ENCODE measurements at places on chromosomes 12 and 14.

DNA sequence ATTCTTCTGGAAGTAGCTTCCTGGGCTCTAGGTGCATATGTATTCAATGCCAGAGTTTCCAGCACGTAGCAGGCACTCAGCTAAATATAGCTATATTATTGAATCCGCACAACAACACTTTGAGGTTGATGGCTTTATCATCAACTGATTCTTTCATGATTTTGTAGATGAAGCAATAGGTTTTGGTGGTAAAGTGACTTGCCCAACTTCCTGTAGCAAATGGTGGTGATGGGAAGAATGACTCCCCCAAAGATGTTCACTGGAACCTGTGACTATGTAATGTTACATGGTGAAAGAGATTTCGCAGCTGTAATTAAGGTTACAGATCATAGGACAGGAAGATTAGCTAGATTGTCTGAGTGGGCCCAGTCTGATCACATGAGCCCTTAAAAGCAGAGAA, 3.2 kb downstream of the TDRD9 start:
- no peak for DNase-seq

GRCh38 chr12:132066345-132066685, 77.8 kb downstream of the DDX51 start:
- no peak for DNase-seq

- DNase-seq = no peak
Observed at GRCh38 chr14:99382781-99383471, 97.7 kb downstream of the SETD3 start.

- no peak for DNase-seq
Observed at GRCh38 chr14:79351011-79351410, 860.3 kb downstream of the DIO2 start.

DNA sequence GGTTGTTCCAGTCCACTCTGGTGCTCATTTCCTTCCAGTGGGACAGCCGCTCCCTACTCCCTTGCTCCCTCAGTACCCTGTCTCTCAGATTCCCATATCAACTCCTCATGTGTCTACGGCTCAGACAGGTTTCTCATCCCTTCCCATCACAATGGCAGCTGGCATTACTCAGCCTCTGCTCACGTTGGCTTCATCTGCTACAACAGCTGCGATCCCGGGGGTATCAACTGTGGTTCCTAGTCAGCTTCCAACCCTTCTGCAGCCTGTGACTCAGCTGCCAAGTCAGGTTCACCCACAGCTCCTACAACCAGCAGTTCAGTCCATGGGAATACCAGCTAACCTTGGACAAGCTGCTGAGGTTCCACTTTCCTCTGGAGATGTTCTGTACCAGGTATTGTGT, 69.9 kb downstream of the RAD52 start:
- DNase-seq = no peak

- no peak for DNase-seq
Observed at GRCh38 chr12:110403976-110404682, 621 bp upstream of the ANAPC7 start.

GRCh38 chr14:65772921-65773574, 360.5 kb downstream of the FUT8 start:
- DNase-seq = no peak

DNA sequence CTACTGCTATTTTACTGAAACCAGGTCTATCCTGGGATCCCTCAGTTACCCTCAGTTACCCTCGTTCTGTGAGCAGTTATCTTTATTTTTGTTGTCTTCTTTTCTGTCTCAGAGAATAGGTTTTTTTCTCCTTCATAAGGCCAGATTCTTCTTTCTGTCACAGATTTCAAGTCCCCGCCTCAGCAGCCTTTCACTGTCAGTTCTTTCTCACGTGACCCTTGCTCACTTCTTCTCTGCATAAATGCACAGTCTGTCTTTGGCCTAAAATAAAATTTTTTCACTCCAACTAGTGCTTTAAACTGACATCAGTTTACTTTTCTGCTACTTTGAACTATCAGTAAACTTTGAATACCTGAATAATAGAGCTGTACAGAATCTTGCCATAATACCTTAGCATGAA, 299.7 kb downstream of the ERC1 start:
- no peak for DNase-seq

GRCh38 chr12:2239381-2239871, 186.6 kb downstream of the CACNA1C start:
- DNase-seq = no peak

- DNase-seq = no peak
Observed at GRCh38 chr12:111248236-111249017, 120.5 kb downstream of the PHETA1 start.

DNA sequence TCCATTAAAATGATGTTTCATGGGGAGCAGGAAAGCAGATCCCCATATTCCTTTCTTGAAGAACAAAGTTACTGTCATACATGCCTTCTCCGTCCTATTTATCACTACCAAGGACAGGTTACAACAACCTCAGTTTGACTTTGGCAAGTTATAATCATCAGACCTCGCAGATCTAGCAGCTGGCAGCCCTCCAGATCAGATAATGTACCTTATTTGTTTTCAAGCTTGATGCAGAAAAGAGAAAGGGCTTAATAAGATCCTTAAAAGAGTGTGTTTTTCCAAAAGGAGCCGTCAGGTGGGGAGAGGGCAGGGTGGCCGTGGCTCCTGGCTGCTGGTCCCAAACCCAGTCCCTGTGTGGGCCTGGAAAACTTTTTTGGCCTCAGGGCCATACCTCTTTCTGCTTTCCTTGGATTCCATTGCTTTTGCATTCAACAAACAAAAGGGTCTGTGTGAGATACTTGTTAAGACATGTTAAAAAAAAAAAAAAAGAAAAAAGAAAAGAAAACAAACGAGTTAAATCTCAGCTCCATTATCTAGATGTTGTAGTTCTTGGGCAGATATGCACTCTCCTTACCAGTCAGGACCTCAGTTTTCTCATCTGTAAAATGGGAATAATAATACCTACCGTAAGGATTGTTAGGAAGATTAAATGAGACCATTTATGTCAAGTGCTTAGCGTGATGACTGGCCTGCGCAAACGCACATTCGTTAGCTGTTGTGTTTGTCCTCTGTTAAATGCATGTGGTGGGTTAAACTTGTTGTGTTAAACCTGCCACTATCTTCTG, 64.6 kb downstream of the B4GALNT3 start:
- no peak for DNase-seq

Data from esophagus squamous epithelium (tissue), 5 donors.